Central memory CD4-positive, alpha-beta T cell (primary cell): ENCODE measurements at places on chromosomes 2 and 18.

DNA sequence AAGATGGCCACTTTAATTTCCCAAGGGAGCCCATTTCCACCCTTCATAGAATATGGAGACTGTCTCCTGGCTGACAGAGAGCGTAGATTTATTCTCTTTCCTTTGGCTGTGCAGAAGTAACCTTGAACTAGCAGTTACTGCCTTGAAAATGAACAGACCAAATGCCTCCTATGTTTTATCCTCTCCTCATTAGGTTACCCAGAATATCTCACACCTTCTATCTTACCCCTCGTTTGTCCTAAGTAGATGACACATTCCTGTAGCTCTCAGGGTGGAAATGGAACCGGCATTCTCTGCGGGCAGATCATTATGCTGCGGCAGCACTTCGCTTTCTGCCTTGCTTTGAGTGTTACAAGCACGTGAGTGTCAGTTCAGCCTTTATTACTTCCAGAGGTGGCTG, 336.5 kb downstream of the DCDC2C start:
- DNase-seq: no peak

- DNase-seq: no peak
These were observed 142.4 kb downstream of the NEDD4L start for GRCh38 chr18:58186258-58186948.

DNA sequence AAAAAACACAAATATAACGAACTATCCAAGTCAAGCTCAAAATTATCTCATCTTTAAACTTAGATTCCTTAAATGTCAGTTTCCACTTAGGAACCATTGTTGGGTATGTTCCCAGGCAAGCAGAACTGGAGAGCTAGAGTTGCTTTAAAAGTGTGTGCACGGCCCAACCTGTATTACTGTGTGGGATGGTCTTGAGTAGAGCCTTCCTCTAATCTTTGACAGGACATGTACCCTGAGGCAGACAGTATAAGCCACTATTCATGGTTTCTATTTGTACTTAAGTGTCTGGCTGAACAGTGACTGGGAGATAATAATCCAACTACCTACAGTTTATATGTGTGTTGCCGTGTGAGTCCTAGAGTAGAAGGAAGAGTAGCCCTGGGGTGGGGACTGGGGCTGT, 239.7 kb downstream of the GPD2 start:
- no peak for DNase-seq

- DNase-seq: no peak
These were observed 127.8 kb downstream of the TRIB2 start for GRCh38 chr2:12844511-12844910.

DNA sequence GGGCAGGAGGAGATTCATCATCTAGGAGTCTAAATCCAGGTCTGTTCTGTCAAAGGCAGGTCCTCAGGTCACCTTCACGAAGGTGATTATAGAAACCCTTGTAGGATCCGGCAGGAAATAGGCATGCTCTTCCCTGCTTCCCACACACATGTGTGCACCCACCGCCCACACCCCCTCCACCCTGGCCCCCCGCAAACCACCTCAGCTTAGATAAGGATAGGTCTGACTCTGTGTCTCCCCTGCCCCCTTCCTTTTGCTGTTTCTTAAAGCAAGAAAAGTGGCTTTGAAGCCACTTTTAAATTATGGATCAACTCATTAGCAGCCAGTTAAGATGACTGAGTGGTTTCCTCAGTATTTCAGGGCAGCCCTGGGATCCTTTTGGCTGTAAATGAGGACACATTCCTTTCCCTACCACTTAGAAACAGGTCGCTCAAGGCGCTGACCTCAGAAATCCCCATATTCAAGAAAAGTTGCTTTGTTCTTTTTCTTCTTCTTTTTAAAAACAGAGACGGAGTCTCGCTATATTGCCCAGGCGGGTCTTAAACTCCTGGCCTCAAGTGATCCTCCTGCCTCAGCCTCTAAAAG, 14.5 kb upstream of the CIB4 start:
- DNase-seq: no peak

- DNase-seq: no peak
These were observed 19.4 kb upstream of the CCDC88A start for GRCh38 chr2:55439101-55439397.

DNA sequence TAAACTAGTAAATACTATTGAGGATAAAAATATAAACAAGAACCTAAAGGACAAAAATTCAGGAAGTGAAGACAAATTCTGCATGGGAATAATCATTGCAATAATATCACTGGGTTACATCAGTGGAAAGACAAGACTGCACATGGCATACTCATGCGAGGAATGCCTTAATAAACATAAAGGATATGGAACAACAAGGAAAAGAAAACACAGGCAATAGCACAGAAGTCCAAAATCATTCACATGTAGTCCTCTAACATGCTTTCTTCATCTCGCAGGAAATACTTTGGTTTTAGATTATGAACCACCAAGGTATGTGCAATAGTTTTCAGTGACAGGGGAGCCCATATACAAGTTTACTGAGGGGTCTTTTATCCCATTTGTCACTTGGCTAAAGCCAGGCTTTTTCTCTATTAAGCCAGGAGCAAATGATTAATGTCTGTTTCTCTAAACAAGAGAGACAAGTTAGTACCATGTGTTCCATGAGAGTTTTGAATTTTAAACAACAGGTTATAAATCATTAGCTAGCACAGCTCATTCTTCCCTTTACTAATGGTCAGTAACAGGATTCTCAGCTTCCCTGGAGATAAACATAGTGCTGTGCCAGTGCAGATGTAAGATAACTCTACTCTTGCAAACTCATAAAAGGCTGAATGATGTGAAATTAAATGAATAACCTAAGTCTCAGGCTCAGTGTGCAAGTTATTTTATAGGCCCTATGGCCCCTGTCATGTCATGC, 353.6 kb upstream of the FSIP2 start:
- no peak for DNase-seq
